Fibroblast of mammary gland (primary cell): ENCODE measurements at places on chromosomes 16 and 17.

DNA sequence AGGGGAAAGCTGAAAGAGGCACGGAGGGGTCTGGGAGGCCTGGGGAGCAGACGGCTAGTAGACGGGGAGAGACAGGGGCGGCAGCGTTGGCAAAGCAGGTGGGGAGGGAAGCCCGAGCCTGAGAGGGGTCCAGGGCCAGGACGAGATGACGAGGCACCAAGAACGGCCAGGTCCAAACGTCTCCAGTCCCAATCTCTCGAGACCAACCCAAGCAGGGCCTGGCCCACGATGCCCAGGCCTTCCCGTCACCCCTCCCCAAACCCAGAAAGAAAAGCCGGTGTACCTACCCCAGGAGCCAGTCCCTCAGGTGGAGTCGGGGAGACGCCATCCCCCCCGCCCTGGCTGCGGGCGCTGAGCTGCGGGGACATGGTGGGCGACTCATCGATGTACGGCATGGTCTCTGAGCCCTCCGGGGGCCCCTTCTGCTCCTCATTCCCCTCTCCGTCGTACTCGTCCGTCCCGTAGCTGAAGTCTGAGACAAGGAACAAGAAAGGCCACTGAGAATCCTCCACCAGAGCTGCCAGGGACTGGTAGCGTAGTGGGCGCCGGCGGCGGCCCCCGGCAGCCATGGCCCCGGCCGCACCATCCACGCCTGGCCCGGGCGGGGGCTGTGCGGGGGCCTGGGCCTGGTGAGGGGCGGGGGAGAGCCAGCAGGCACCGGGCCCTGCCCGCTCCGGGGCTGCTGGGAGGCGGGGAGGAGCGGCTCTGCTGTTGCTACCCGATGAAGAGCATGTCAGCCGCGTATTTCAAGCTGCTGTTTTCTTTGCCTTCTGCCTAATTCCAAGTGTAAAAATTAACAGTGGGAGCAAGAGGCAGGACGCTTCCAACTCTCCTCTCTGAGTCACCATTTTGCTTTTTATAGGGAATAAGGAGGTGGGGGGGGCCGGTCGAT lies 54.6 kb downstream of the ABR start:
- peak; percentile 29 for DNase-seq

- no peak for DNase-seq
Observed at GRCh38 chr17:7767405-7768021, 50.0 kb downstream of the DNAH2 start.

GRCh38 chr17:2357931-2358434 lies 20.7 kb downstream of the SGSM2 start:
- no peak for DNase-seq

DNA sequence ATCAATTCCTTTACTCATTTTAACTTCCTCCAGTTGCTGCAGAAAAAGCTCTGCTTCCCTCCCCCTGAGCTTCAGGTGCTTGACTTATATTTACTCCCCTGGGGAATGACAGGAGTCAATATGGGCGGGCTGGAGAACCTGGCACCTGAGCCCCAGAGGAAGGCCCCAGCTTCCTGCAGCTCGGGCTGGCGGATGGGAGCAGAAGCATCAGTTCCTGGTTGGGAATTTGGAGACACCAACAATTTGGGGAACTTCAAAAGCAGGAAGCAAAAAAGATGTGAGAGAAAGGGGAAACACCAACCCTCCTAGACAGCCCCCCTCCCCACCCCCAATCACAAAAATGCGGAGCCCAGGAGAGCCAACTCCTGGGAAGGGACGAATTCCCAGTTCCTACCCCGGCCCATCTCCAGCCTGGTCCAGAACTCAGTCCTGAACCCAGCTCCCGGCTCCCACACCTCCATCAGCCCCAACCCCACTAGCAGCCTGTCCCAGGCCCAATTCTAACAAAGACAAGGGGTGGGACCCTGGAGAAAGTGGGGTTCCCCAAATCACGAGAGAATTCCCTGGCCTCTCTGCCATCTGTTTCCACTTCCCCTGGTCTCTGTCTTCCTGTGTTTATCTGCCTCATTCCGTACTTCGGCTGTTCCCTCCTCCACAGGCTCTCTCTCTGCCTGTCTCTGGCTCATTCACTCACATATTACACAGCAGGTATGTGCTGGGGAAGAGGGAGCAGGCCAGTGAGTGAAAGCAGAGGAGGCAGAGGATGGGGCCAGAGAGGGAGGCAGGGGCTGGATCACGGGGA lies 16.2 kb upstream of the ASGR2 start:
- DNase-seq, result no peak

GRCh38 chr17:75689441-75689873 lies 22.3 kb downstream of the SAP30BP start:
- no peak for DNase-seq

DNA sequence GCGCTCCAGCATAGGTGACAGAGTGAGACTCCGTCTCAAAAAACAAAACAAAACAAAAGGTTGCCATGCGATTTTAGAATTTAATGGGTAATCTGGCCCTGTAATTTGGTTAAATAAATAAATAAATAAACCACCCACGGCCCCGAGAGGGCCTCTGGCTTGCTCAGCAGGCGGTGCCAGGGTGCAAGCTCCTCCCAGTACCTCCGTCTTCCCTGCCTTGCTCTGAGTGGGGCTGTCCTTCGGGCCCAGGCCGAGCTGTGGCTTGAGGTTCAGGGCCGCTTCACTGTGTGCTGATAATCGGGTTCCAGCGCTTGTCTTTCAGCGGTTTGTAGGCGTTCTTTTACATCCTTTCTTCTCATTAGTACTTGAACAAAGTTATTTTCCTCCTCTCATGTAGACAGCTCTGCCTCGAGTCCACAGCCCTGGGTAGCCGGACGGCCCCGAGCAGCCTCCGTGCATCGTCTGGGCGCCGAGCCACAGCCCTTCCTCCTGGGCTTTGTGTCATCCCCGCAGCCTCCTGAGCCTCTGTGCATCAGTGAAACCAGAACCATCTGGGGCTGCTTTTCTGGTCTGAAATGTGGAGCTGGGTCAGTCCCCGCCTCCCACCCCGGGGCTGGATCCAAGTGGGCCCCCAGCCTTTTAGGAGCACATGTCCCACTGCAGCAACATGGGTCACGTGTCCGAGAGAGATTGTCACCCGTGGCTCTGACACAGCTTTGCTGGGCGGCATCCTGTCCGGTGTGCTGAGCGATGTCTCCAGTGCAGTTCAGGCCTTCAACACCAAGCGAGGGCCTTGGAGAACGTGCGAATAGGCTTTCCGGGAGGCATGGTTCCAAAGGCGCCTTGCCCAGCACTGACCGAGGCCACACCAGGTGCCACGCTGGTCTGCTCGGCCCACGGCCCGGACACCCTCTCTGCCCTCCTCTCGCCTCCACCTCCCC lies 157.4 kb upstream of the CHMP6 start:
- peak; percentile 94 for DNase-seq

- DNase-seq, result no peak
Observed at GRCh38 chr17:2292100-2292499, 11.5 kb downstream of the SMG6 start.

DNA sequence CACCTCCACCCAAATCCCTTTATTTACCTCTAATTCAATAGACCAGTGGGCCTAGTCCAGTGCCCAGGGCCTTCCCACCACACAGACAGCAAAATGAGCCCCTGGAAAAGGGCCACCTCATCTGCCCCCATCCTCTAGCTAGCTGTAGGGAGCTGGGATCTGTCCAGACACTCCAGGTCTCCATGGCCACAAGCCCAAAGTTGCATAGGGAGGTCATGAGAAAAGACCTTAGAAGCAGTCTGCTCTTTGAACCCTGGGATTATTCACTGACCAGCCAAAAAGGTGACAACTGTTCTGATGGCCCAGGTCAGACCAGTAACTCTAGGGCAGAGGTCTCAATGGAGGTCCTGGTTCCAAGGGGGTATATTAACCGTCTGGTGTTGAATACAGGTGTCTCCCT lies 2.0 kb downstream of the CUEDC1 start:
- no peak for DNase-seq

GRCh38 chr16:85998171-85998867 lies 99.4 kb downstream of the IRF8 start:
- no peak for DNase-seq

GRCh38 chr16:22035153-22035552 lies 27.2 kb downstream of the MOSMO start:
- no peak for DNase-seq

DNA sequence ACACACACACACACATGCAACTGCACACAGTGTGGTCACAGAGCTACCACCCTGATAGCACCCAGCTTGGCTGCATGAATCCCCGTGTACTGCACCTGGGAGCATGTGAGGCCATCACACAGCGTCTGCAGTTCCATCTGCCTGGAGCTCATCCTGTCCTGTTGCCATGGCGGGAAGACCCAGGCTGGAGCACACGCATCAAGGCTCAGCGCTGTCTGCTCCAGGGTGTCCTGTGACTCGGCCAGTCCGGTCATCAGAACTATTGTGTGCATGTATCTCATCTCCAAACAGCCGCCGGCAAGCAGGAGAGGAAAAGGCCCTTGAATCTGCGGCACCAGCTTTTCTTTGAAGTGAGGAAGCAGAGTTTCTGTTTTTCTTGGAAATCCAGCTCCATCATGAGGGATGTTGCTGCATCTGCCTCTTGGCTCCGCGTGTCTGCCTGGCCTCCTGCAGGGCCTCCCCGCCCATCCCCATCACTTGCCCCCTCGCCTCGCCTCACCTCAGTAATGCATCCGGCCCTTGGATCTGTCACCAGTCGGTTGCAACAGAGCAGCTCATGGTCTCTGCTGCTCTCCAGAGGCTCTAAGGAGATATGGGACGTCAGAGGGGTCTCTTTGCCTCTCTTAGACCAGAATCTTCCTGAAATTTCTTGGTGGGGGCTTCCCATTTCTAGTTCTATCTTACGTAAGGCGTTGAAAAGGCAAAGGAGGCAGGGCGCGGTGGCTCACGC lies 23.7 kb downstream of the CACNG4 start:
- DNase-seq, result no peak

GRCh38 chr16:71216714-71217113 lies 13.8 kb downstream of the HYDIN start:
- DNase-seq, result no peak

DNA sequence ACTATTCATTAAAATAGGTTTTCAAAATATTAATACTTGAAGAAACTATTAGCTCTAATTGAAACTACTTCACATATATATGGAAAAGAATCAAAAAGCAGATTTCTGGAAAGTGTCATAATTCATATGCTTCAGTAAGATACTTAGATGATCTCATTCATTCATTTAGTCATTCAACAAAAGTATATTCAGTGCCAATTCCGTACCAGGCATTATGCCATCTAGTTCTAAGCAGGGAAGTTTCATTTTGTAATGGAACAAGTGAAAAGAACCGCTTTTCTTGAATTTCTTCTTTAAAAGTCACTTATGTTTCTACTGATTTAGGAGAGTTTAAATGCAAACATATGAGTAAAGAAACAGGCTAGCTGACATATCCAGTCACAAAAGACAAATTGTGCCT lies 118.3 kb upstream of the FAM20A start:
- peak; percentile 76 for DNase-seq

GRCh38 chr16:14232106-14232864 lies 161.2 kb downstream of the MRTFB start:
- peak; percentile 47 for DNase-seq

GRCh38 chr16:2008009-2008526 lies 1.6 kb downstream of the ZNF598 start:
- peak; percentile 89 for DNase-seq

GRCh38 chr17:81890447-81891302 lies 711 bp downstream of the ALYREF start:
- no peak for DNase-seq

- DNase-seq, result no peak
Observed at GRCh38 chr16:77137045-77137444, 53.9 kb upstream of the MON1B start.

DNA sequence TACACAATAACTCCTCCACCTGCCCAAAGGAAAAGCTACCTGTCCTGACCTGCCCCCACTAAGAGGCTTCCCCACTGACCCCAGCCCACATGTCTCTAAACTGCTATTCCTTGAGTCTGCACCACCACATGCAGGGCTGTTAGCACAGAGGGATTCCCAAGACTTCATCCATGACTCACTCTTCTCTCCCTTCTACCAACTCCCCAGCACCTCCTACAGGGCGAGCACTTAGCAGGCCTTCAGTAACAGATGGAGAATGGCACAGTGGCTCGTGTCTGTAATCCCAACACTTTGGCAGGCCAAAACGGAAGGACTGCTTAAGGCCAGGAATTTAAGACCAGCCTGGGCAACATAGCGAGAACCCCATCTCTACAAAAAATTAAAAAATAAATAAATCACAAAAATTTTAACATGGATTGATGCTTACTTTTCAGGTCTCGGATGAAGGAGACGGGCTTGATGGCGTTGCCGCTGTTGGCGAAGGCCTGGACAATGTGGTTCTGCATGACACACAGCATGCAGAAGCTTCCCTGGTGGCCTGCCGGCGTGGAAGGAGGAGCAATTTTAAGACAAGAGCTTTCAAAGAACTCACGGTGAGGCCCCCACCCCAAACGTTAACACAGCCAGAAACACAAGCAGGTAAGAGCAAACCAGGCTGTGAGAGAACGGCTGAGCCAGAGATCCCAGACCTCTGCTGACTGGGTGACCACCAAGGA lies 12.0 kb downstream of the USP36 start:
- peak; percentile 81 for DNase-seq

GRCh38 chr16:4386451-4386805 lies 14.8 kb downstream of the VASN start:
- DNase-seq, result peak; percentile 58

DNA sequence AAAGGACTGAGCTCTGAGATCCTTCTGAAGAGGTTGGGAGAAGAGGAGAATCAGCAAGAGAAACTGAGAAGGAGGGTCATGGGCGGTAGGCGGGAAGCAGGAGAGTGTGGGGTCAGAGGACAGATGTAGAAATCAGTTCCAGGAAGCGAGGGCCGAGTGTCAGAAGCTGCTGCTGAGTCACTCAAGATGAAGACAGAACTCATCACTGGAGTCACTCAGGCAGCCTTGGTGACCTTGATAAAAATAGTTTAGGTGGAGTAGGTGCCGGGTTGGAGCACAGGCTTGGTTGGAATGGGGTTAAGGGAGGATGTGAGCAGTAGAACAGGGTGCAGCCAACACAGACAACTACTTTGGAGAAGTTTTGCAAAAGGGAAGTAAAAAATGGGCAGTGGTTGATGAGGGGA lies 6.1 kb upstream of the ITGAM start:
- DNase-seq, result peak; percentile 36

GRCh38 chr16:63241497-63242028 lies 1205.3 kb upstream of the CDH8 start:
- no peak for DNase-seq

GRCh38 chr17:49545806-49546545 lies 29.7 kb upstream of the NXPH3 start:
- no peak for DNase-seq

DNA sequence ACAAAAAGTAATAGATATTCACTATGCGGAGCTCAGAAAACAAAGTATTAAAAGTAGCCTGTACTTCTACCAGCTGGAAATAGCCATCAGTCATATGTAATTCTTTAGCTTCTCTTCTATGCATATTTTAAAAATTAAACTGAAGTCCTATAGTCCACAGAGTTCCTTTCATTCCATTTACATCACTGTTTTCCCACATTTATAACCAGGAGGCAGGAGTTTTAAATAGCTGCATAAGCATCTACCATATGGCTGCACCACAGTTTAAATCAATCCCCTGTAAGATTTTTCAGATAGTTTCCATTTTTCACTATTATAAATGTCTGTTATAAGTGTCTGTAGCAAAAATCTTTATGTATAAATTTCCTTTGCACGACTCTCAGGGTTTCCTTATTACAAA lies 45.1 kb downstream of the ZFHX3 start:
- no peak for DNase-seq
